Central memory CD8-positive, alpha-beta T cell (primary cell): ENCODE measurements at places on chromosomes 11 and 22.

DNA sequence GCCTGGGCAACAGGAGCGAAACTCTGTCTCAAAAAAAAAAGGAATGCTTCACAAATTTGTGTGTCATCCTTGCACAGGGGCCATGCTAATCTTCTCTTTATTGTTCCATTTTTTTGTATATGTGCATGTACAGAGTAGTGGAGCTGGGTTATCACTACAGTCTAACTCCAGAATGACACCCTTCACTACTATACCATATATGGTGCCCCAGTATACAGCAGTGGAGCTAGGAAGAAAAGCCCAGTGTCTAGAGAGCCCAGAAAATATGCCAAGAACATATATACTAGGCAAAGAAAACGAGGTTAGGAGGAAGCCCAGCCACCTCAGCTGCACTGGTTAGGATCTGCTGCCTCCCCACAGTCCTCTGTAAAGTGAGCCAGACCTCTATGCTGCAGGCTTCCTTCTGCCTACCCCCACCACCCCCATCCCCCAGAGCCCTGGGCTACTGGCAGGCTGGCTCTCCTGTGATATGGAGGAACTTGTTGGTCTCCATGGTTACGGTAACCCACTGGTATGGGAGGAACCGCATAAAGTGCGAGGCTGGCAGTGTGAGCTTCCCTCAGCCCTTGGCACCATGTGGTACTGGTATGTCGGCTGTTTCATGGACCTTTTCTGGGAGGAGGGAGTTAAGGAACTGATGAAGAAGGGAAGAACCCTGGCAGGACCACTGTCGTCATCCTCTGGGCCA lies 34.3 kb downstream of the RCOR2 start:
- no peak for DNase-seq

DNA sequence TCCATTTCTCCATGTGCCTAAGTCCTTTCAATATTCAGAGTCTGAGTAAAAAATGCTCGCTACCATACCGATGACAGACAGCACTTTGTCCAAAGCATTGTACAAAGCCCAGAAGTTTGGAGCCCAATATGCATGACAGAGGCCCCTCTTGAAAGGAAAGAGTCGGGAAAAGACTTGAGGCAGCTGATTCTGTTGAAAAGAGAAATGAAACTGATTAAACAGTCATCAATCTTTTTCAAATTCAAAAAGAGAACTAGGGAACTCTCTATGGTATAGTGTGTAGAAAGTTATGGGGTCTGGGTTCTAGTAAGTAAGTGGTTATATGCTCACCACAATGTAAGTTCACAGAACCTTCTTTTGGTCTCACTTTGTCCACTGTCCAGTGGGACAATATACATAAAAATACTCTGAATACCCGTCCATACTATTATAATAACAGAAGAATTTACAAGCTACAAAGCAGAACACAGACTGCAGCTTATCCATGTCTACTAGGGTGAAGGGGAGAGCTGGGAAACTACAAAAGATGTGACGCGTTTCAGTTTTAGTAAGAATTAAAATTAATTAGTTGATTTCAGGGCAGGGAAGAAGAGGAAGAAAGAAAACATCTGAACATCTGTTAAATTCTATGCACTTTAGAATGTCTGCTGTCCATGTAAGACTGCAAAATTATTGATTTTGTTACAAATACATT lies 26.7 kb downstream of the ALG8 start:
- no peak for DNase-seq

- DNase-seq, result no peak
These were observed 46.8 kb downstream of the SCUBE1 start for GRCh38 chr22:43296276-43296902.

- no peak for DNase-seq
These were observed 12.4 kb downstream of the HORMAD2 start for GRCh38 chr22:30092686-30093085.

DNA sequence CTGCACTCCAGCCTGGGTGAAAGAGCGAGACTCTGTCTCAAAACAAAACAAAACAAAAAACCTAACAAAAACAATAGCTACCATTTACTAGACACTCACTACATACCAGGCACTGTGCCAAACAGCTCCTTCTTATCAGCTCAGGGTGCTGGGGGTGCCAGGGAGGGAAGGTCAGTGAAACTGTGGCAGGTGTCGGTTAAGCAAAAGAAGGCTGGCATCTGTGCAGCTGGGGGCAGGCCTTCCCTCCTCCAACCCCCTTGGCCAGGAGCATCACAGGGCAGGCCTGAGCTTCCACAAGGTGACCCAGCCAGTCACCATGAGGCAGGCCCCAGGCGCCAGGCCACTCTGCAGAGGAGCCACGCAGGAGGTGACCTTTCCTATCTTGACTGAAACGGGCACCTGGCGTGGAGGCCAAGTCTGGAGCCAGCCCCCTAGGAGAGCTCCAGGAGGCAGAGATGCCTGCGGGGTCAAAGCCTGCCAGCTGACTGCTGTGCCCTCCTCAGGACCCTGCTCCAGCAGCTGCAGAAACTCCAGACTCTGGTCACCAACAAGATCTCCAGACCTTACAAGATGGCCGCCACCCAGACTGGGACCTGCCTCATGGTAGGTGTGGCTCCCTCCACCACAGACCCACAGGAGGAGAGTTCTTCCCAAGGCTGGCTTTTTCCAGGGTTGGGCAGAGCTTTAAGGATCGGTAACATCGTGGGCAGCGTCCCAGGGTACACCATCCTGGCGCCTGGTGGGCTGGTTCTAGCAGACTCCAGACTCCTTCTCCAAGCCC lies 31.3 kb upstream of the DGKZ start:
- DNase-seq, result no peak

DNA sequence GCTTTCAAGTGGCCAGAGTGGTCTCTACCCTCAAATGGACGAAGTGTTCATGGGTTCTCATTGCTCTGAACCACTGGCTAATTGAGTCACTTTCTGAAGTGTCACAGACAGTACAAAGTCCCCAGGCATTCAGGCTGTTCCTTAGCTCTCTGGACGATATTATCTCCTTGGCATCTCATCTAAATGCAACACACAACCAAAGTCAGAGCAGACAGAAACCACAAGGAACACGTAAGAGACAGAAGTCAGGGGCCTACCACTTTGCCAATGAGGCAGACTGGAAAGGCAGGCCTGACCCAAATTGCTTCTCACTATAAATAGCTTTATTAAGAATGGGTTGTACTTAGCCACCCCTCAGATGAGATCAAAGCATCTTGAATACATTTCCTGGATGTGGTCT lies 29.0 kb upstream of the LDLRAD3 start:
- DNase-seq, result no peak

DNA sequence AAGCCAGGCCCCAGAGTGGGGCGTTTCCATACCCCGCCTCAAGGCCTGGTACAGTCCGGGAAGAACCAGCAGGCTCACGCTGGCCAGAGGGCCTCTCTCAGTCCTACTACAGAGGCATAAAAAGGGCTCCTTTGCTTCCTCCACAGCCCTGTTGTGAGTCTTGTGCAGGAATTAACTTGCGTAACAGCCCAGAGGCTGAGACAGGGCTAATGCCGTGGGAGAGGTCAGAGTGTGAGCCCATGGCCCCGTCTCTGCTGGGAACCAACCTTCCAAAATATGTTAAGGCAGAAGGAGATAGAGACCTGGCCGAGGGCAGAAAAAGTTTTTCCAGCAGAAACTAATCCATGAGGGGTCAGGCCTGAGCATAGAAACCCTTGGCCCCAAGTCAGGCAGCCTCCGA lies 19.9 kb upstream of the TMEM184B start:
- no peak for DNase-seq

DNA sequence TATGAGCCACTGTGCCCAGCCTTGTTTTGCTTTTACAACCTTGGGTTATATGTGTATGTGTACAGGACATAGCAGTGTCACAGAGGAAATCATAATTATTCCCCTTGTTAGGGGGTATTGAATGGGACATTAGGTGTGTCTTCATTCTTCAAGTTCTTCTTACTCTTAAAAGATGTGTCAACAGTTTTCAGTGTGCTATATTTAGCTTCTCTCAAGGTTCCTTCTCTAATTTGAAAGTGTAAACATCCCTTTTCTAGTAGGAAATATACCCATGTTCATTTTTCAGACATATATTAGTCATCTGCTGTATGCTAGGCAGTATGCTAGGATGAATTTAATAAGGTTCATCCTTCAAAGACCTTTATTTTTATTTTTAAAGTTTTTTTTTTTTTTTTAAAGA lies 17.1 kb downstream of the PCF11 start:
- DNase-seq, result no peak

GRCh38 chr11:78688460-78688859 lies 113.8 kb upstream of the NARS2 start:
- DNase-seq, result no peak

DNA sequence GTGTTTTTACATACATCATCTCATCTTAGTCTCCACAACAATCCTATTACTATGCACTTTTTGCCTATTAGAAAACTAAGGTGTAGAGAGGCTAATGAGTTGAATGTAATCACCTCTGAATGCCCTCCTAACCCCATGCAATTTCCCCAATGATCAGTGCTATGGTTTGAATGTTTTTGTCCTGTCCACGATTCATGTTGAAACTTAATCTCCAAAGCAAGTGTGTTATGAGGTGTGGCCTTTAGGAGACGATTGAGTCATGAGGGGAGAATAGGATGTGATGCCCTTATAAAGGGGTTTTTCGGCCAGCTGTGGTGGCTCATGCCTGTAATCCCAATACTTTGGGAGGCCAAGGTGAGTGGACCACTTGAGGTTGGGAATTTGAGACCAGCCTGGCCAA lies 2.0 kb upstream of the CCDC73 start:
- no peak for DNase-seq

GRCh38 chr11:95577716-95578460 lies 211.7 kb downstream of the FAM76B start:
- no peak for DNase-seq

DNA sequence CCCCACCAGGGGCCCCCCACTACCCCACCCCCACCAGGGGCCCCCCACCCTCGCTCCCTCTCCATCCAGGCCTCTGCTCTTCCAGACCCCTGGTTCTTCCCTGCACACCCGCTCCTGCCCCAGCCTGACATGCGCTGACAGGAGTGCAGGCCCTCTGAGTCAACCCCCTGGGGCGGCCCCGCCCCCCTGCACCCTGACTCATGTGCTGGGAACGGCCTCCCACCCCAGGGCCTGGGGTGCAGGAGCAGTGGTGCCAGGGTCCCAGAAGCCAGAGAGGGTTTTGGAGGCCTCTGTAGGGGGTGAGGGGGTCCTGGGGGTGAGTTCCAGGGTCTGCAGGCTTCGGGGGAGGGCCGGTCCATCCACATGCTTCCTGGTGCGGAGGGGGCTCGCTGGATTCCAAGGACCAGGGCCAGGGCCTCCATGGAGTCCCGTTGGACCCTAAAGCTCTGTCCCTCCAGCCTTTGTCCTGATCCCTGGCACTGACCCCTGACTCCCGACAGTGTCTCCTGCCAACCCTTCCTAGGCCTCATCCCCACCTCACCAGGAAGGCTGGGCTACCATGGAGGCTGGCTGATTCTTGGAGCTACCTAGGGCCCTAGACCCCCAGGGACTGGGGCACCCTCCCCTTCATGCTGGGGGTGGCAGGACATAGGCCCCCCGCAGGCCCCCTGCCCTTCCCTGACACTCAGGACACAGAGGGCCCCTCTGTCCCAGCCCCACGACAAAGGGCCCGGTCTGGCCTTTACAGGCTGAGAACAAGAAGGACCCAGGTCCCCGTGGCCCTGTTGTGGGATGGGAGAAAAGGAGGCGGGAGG lies 583 bp upstream of the PKP3 start:
- DNase-seq, result no peak

- DNase-seq, result no peak
These were observed 744.6 kb downstream of the FAM181B start for GRCh38 chr11:81989093-81989492.

DNA sequence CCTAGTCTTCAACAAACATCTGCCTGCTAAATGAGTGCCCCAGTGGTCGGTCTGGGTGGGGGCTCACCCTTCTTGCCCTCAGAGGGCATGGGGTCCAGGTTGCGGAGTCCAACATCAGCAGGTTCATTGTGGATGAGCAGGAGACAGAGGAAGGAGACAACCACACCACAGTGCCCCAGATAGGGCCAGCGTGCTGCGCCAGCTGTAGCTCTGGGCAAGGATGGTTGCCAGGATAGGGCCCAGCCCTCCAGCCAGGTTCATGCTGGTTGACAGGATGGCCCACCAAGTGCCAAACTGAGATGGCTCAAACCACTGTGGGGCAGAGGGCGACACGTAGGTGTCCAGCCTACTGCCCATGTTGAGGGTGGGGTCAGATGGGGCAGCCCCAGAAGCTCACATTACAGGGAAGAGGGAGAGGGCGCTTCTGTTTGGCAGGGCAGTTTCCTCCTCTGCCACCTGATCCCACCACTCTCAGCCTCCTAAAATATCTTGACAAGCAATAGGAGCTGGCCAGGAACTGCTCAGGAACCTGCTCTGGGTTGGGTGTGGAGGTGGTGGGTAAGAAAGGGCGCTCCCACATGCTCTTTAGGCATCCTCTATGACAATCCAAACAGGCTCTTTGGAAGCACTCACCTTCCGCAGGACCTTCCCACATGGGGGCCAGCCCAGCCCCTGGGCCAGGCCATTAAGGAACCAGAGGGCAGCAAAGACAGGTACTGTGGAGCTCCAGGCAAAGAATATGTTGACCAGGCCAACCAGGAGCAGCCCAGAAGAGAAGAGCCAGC lies 2.9 kb downstream of the SLC37A4 start:
- no peak for DNase-seq

DNA sequence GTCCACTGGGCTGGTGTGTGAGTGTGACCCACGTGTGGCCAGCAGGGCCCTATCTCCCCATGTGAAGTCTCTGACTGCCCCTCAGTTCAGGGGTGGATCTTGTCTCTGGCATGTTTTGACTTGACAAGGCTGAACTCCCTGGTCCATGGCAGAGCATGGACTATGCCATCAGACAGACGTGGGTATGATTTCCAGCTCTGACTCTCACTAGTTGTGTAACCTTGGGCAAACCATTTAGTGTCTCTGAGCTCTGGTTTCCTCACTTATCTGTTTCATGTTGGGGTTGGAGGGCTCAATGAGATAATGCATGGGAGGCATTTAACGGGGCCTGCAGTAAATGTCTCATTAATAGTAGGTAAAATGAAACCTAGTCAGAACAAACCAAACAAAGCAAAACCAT lies 254.5 kb upstream of the NARS2 start:
- DNase-seq, result no peak

GRCh38 chr22:33149611-33150010 lies 91.4 kb upstream of the SYN3 start:
- no peak for DNase-seq

- DNase-seq, result no peak
These were observed 46.4 kb downstream of the GUCY1A2 start for GRCh38 chr11:106971864-106972263.

GRCh38 chr22:17430412-17430811 lies 61.2 kb downstream of the CECR2 start:
- DNase-seq, result no peak

DNA sequence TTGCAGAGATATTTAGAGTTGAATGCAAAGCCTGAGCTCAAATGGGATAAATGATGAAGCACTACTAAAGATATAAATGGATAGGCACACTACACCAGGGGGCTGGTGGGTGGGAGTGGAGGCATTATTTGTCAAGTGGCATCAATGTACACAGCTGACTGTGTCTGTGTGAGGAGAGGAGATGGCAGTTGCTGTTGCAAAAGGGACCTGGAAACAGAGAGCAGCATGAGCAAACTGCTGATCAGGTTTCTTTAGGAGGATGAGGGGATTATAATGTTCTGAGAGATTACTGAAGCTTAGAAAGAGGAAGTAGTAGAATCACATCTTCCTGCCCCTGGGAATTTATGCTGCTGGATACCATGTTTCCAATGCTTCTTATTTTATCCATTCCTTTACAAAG lies 39.4 kb upstream of the LIN7C start:
- no peak for DNase-seq
